Urinary bladder (tissue), 4 donors: ENCODE measurements at places on chromosomes 16 and 17.

DNA sequence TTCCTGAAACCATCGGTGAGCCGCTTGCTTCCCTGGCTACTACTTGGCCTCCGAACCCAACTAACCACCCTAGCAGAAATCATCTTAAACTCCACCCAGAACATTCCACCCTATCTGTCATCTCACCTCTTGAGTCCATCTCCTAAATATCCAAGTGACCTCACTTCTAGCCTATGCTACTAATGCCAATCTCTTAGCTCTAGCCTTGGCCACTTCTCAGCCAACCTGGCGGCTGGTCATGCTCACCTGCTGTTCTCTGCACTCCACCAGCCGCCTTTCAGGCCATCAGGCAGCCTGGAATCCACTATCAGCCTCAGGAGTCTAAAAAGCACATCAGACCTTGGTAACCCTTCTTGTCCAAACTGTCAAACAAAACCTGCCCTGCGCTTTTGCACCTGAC, 11.9 kb upstream of the CYTH1 start:
- DNase-seq: no peak

- DNase-seq: no peak
These were observed 32.9 kb upstream of the CLEC18A start for GRCh38 chr16:69918241-69918640.

DNA sequence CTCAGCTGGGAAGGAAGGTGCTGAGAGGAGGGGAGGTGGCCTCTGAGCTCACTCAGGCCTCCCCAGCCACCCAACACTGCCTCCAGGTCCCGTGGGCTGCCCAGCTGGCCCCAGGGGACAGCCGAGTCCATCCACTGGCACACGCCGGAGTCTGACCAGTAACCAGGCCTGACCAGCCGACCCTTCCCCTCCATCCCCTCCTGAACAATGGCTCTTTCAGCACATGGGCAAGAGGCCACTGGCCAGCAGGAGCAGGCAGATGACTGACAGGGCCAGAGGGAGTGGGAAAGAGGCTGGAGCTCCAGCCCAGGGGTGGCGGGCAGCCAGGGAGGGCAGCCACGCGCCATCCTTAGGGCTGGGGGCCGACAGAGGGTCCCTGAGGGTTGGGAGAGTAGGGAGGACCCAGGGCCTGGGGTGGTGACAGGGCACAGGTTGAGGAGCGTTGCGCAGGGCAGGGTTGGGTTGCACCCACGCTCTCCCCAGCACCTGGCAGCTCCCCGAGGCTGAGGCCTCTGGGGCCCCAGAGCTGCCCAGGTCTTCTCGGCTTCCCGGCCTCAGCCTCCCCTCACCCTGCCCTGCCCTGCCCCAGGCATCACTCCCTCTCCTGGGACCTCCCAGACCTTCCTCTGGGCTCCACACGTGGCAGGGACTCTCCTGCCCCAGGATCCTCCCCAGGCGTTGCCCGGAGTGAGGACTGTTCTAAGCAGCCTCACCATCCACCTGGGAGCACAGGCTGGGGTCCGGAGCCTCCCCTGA, 20.2 kb upstream of the SLC38A10 start:
- DNase-seq: no peak

- DNase-seq: no peak
These were observed 8.8 kb upstream of the NR1D1 start for GRCh38 chr17:40108970-40109824.

- DNase-seq: no peak
These were observed 29.5 kb upstream of the DNAI2 start for GRCh38 chr17:74244548-74244947.

DNA sequence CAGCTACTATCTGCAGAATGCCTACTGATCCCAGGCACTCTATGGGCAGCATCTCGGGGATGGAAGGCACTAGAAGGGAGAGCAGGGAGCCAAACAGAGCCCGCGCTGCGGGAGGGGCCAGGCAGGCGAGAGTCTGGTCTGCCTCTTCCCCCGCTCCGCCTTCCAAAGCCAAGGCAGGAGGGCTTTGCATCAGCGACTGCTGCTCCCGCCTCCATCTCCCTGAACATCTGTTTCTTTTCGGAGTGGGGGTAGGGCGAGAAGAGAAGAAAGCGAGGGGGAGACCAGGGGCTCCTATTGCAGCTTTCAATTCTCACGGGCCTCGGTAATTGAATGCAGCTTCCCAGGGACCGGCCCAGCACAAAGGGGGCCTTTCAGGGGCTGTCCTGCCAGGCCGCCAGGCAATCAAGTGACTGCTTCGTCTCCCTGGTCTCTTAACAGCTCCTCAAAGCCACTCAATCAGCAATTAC, 31.4 kb upstream of the CDC42EP4 start:
- peak; percentile 91 for DNase-seq
